NB4 (cell line): ENCODE measurements at places on chromosomes 11 and 22.
A peak's percentile ranks its signal among the peaks of the same experiment; 100 is the strongest.

DNA sequence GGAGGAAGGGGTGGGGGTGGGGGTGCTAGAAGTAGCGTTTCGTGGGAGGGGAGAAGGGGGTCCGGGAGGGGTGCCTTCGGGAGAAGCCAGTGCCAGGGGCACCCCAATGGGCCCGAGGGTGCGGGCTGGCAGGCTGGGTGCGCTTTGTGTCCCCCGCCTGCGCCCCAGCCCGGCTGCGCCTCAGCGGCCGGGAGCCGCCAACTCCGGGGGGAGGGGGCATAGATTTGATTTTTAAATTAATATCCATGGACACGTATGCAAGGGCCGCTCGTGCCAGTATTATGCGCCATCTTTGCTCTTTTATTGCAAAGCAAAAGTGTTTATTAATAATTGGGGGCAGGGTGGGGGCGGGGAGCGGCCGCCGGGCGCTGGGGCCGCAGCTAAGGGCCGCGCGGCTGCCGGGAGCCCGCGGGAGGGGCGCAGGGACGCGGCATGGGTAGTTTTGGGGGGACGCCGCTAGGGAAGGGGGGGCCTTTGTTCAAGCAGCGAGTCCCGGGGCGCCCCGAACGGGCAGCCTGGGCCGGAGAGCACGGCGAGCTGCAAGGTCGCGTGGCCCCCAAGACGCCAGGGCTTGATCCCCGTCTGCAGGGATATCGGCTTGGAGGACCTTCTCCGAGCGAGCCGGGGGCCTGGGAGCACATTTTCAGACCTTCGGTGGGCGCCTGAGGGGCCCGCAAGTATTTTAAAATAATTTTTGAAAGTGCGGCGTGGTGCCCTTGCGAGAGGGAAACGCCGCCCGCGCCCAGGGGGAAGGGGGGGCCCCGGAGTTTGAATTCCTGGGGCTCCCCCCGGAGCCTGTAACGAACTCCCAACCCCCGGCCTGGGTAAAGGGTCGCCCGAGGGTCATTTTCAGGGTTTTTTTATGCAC lies 959 bp downstream of the CCND1 start:
- peak; percentile 45 for DNase-seq

DNA sequence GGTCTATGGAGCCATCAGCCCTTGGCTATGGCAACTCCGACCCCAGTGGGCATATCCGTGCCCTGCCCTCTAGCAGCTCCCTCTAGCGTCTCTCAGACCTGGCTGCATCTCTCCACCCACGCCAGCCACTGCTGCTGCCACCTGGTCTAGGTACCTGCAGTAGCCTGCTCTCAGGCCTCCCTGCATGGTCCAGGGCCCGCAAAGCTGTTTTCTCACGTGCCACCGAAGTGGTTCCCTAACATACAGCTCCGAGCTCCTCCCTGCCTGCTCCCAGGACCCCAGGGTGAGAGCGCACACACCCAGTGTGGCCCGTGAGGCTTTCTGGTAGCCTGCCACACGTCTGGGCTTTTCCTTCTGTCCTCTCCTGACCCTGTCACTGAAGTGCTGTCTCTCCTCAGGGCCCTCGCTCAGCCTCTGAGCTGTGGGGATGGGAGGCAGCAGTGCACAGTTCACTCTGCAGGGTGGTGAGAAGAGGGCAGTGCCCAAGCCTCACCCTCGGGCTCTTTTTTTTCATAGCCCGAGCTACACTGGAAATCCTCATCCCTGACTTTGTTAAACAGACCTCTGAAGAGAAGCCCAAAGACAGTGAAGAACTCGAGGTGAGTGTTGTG lies 14.3 kb downstream of the DGCR8 start:
- DNase-seq, result no peak

GRCh38 chr11:87722756-87723565 lies 452.3 kb downstream of the RAB38 start:
- DNase-seq, result peak; percentile 60

DNA sequence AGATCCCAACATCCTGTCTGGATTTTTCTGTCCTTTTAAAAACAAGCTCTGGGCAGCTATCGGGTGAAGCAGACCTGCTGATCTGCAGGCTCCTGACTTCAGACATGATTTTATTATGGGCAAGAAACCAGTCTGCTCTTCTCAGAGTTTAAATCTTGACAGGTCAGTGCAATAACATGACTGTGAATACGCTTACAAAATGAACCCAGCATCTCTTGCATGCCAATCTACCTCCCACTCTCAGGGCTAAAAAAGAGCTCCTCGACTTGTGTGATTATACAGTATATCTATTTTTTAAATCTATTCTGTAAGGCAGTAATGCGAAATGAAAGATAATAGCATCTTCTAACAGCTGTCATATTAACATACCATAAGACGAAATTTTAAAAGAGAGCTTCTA lies 18.7 kb upstream of the ASPHD2 start:
- no peak for DNase-seq

DNA sequence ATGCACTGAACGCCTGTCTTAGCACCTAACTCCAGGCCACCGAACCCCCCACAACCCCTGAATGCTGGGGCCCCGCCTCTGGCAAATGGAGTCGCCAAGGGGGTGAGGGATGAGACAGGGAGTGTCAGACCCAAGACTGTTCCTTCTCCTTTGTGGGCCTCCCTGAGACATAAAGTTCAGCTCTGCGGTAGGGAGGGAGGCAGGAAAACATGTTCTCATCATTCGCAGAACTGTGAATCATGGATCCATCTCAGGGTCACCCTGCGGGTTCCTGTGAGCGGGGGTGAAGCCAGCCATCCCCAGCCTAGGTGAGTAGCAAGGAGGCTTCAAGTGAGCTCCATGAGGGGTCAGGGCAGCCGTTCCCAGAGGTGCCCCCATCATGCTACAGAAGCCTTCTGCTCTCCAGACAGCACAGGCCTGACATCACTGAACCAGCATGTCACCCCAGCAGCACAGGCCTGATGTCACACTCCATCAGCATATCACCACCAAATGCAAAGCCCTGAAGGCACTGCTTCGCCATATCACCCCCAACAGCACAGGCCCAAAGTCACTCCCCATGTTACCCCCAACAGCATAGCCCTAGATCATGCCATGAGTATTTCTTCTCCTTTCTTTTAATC lies 27.2 kb downstream of the TMPRSS6 start:
- no peak for DNase-seq

DNA sequence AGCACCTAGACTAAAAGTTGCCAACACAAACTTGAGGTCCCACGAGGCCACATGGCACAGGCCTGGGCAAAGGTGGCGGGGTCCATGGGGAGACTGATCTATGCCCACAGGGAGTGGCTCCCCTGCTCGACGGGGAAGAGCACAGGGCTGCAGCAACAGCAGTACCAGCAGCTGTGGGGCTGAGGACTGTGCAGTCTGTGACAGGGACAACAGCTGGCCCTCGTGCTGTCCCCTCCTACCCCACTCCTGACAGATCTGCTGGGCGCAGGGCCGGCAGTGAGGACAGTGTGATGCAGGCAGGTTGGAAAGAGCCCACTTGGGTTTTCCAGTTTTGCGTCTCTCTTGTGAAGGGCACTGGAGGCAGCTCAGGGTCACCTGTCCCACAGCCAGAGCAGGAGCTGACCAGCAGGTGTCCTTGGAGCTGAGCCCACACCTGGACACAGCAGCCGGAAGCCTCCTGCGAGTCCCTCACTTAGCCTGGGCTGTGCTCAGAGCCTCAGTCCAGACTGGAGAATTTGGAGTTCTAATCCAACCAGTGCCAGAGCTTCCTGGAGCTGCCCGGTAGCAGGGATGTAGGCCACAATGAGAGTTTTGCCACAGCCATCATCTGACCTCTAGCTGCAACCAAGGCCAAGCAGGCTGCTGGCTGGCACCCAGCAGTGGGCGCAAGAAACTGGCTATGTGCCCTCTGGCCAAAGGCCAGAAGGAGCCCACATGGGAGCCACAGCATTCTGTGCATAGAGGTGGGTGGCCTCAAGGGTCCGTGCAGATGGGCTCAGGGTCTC lies 3.6 kb upstream of the GAS2L1 start:
- no peak for DNase-seq

DNA sequence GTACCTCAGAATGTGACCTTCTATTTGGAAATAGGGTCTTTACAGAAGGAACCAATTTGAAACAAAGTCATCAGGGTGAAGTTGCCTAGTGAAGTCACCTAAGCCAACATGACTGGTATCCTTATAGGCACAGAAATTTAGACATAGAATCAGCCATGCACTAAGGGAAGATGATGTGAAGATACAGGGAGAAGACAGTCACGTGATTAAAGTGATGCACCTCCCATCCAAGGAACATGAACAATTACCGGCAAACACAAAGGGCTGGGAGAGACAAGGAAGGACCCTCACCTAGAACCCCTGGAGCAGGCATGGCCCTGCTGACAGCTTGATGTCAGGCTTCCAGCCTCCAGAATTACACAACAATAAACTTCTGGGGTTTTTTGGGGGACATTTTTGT lies 3.2 kb upstream of the CRYBB2 start:
- no peak for DNase-seq

GRCh38 chr11:120021391-120021953 lies 116.4 kb downstream of the TRIM29 start:
- no peak for DNase-seq

- DNase-seq, result no peak
Observed at GRCh38 chr11:131409345-131409744, 38.9 kb downstream of the NTM start.

GRCh38 chr11:78081583-78081982 lies 1.9 kb upstream of the NDUFC2 start:
- DNase-seq, result no peak
